ENCODE measurements at places on chromosomes 3 and 15. TPM values are rescaled to one million over a fixed set of nuclear protein-coding genes. Genes with fewer than 3 reads are reported as not detected.
A peak's percentile ranks its signal among the peaks of the same experiment; 100 is the strongest.

GRCh38 chr3:124765197-124765840, 35.1 kb downstream of the UMPS start:
- DNase-seq = no peak

DNA sequence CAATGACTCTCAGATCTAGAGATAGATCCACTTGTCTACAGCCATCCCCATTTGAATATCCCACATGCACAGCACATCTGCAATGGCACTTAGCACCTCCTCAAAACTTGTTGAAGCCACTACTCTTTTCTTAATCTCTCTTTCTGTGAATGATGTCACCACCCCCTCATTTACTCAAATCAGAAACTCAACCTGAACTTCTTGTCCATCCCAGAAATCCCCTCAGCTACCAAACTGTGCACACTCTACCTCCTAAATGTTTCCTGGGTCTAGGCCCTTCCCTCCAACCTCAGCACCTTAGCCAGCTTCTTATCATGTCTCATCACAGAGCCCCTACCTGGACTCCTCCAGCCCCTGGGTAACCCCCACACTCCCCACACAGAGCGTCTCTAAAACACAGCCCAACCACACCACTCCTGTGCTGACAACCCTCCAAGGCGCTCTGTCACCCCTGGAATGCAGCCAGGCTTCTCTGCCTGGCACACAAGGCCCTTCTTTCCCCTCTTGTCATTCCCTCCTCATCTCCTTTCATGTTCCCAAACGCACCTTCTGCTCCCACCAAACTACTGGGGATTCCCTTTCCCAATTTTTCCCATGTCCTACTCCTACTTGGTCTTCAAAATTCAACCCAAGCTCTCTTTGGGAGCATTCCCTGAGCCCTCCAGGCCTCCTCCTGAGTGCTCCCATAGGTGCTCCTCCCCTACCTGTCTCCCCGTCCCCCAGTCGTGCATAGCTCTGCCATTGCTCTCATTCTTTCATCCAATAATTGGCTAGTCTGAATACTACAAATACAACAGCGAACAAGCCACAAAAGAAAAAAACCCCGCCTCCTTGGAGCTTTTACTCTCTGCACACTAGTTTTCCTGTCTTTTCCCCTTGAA, 39.8 kb upstream of the ZBTB38 start:
- DNase-seq = no peak

DNA sequence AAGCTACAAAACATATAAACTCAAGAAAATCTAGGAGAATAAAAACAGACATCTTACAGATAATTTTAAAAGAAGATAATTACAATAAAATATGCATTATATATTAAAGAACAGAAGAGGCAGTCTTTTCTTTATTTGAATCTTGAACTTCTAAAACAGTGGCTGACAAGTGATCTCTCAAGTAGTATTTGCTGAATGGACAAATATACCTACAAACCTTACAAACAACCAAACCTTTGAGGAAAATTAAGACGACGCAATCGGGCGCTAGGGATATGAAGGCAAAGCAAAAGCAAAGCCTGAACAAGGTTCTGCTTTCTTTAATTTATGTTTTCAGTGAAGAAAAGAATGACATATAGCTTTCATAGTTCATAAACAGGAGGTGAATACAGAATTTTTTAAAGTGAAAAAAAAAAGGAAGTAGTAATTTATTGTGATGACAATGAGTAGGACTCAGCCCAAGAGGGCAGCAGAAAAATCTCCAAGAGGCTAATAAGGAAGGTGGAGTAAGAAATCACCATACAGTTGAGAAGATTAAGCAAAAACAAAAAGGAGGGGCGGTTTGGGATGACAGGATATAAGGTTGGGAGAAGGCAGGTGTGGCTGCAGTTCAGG, 347.8 kb downstream of the TBC1D5 start:
- DNase-seq = no peak

DNA sequence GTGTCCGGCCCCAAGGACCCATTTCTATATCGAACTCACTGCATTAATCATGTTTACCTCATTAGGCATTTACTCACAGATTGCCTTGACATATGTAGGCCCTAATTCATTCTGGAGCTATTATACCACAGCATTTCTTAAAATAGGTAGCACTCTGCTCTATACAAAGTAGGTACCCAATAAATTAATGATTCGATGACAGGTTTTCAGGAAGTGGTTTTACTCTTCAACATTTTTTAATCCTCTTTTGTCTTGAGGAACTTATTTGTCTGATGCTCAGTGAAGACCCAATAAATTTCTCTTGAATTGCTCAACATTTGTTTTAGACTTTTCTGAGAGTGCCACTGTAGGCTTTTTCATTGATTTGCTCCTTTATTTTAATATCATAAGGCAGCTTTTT, 12.1 kb downstream of the TGFBR2 start:
- DNase-seq = peak; percentile 63

Gene SERPINI2
- total RNA-seq = not detected

Gene HRG
- not detected for total RNA-seq

DNA sequence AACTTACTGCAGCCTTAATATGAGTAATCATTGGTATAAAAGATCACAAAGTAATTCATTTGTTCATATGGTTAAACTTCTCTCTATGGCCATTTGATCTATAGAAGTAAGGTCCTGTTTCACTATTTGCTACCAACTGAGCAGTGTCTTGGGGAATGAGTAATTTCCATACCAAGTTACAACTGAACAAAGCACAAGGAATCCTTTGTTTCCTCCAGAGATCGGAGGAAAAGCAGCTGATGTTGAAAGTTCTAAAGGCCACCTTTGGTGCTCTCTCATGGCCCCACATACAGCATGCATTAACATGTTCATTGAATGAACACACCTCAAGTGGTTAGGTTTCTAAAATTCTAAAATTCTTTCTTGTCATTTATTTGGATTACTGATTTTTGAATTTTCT, 7.1 kb upstream of the CNTN3 start:
- no peak for DNase-seq

Gene CDC25A
- 21.1 TPM for total RNA-seq

- DNase-seq = peak; percentile 43
These were observed 89.3 kb downstream of the RASA2 start for GRCh38 chr3:141575879-141576743.

DNA sequence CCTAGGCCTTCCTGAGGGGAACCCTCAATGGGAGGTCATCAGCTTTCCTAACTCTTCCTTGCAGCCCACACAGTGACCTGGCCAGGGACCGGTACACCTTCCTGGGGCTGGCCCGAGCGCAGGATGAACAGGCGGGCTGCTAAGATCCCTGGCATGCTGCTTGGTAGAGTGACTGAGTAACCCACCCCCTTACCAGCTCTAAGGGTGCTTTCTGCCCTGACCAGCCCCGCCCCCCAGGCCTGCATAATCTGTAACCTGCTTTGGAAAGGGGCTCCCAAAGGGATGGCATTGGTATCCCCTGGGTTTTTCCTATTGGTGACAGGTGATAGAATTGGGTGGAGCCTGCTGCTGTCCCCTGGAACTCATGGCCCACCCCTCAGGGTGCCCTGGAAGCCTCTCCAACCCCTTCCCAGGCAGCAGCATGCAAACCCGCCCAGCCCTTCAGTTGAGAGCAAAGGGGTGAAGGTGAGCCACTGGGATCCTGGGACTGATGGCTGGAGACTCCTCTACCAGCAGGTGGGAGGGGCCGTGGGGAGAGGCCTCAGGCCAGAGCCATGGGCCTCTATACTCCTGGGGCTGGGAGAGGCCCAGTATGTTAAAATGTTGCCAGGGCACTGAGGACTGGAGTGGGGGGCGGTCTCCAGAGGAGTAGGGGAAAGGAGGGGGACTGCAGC, 11.1 kb upstream of the KIF7 start:
- no peak for DNase-seq

- no peak for DNase-seq
These were observed 134.4 kb upstream of the DAZL start for GRCh38 chr3:16739541-16740105.

Gene KLHL40
- total RNA-seq = not detected

Gene ACVR2B
- 1.2 TPM for total RNA-seq

Gene NTRK3
- not detected for total RNA-seq

DNA sequence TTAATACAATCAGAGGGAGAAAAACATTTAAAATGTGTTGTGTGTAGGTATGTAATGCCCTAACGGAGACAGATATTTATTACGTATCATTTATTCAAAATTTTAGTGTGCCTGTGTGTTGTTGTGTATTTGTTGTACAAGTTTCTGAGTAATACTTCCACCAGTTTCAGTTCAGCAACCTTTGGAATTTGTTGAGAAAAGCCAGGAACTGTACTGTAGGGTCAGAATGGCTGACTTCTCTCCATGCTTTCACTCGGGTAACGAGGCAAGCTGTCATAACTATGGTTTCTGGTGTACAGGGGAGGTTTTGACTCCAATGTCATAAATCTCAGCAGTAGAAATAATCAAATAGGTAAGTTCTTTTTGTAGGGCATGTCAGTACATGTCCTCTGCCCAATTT, 23.8 kb upstream of the CNTN6 start:
- DNase-seq = no peak

GRCh38 chr3:57794501-57794900, 38.4 kb downstream of the SLMAP start:
- no peak for DNase-seq

Gene ZPLD1
- total RNA-seq = not detected

DNA sequence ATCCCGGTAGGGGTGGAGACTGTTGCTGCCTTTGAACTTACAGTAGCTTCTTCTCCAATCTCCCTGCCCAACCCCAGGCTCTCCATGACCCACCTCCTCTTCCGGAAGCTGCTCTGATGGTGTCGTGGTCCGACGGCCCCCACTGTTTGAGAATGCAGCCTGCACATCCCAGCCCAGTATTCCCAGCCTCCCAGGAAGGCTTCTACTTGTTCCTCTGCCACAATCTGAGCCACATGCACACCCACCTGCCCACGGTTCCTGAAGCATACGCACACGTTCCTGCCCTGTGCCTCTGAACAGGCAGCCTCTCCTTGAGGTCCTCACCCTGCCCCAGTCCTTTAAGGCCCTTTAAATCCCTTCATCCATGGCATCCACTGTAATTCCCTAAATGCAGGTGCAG, 57.4 kb downstream of the ABTB1 start:
- no peak for DNase-seq

Gene AGBL1
- not detected for total RNA-seq

Gene ERICH6
- total RNA-seq = not detected

DNA sequence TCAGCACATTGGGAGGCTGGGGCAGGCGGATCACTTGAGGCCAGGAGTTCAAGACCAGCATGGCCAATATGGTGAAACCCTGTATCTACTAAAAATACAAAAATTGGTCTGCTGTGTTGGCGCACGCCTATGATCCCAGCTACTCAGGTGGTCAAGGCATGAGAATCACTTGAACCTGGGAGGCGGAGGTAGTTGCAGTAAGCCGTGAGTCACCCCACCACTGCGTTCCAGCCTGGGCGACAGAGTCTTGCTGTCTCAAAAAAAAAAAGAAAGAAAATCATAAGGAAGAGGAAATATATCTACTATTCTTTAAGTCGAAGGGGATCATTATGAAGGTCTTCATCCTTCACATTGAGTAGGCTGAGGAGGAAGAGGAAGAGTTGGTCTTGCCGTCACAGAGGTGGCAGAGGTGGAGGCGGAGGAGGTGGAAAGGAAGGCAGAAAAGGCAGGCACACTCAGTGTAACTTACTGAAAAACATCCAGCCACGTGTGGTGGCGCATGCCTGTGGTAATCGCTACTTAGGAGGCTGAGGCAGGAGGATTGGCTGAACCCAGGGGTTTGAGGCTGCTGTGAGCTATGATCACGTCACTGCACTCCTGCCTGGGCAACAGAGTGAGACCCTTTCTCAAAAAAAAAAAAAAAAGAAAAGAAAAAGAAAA, 14.2 kb downstream of the CSK start:
- DNase-seq = no peak

DNA sequence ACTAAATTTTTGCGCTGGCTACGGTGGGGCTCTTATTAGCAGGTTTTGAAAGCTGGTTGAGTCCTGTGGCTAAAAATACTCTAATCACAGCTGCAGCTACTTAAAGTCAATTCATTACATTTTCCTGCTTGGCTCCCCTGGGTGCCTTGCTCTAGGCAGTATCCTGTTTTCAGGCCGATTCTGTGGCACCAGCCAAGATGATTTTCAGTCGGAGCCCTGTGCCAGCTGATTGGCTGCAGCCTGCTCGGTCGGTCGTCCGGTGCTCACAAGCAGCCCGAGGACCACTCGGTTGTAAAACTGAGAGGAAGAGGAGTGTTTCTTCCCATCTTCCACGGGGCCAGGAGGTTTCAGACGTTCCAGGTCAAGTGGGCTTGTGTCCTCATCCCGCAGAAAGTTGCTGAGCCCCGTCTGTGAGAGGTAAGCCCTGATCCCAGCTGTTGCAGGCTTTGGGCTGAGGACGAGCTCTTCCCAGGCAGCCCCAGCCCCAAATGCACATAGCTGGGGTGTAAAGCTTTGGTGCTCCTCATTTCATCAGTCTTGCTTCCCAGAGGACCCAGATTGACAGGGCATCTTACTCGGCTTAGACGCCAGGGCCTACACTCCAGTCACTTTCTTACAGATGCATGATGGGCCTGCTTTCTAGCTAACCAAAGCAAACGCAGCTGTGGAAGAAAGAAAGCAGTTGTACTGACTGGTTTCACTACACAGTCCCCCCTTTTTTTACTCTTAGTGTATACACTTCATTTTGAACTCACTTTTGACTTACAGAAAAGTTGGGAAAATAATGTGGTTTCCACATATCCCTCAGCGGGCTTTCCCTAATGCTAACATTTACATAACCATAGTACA, 15.9 kb downstream of the LYSMD4 start:
- DNase-seq = no peak

GRCh38 chr15:94691169-94691568, 459.8 kb downstream of the MCTP2 start:
- no peak for DNase-seq

- DNase-seq = no peak
These were observed 9.0 kb downstream of the SLC24A1 start for GRCh38 chr15:65630760-65631159.

GRCh38 chr15:73990250-73991005, 1.7 kb downstream of the STOML1 start:
- no peak for DNase-seq

Gene IMPG2
- not detected for total RNA-seq

- no peak for DNase-seq
These were observed 18.5 kb downstream of the ATP8B4 start for GRCh38 chr15:50100486-50100885.

Gene C3orf38
- total RNA-seq = 35.8 TPM

GRCh38 chr3:25372167-25372566, 55.9 kb upstream of the RARB start:
- no peak for DNase-seq

- no peak for DNase-seq
These were observed 697.1 kb downstream of the NLGN1 start for GRCh38 chr3:174094669-174095068.

DNA sequence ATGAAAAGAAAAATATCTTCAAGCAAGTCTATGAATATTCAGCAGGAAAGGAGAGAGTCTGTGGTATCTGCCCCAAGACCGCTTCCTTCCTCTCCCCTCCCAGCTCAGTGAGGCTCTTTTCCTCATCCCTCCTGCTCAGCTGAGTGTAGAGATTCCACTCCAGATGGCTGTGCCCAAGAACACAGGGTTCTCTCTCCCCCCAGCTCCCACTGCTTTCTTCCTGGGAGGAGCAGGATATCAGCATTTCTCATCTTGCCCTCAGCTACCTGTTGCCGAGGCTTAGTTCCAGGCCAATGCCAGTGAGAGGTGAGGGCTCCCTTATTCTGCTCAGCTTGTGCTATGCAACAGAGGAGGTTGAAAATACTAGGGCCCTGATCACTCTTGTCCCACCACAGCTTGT, 211.9 kb downstream of the SV2B start:
- no peak for DNase-seq
